Activated CD8-positive, alpha-beta T cell treated with anti-CD3 and anti-CD28 coated beads for 36 hours (primary cell): ENCODE measurements at places on chromosomes 12 and 14. TPM values are rescaled to one million over a fixed set of nuclear protein-coding genes. Genes with fewer than 3 reads are reported as not detected.

GRCh38 chr12:116076399-116076798 is 201.1 kb downstream of the MED13L start:
- no peak for DNase-seq
- H3K27me3 ChIP-seq, result no peaks in the 10 kb centered on the region
- H3K4me3 ChIP-seq, result no peak overlapping the region

DNA sequence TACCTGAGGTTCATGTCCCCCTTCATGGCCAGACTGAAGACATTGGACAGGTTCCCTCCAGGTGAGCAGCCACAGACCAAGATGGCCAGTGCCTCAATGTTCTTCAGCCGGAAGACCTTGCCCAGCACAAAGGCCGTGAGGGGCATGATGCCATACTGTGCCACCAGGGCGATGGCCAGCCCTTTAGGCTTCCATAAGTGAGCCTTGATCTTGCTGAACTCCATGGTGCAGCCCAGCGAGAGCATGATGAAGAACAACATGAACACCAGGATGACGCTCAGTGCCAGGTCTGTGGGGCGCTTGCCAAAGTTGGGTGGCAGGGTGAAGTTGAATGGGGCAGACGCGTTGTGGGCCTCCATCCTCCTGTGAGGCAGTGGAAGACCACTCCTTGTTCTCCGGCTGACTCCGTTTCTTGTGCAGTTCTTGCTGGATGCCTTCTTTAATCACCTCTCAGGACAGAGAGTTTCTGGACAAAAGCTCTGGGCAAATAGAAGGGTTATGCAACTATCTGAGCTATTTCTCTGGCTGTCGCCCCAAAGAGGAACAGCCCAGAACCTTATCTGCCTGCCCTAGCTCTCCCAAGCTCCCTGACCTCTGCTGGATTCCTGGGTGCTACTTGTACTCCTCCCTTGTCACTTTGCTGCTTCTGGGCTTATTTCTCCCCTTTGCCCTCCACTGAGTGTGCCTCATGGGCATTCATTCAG is at the start of gene SLC10A1:
SLC10A1 (minus strand) TSS at position 445 of the 704 bp plus-strand sequence; CDS start at position 359, 86 bp downstream.
- no peaks in the 10 kb centered on the region for H3K36me3 ChIP-seq
- H3K27ac ChIP-seq, result no peak within 1 kb of the TSS
- H3K4me3 ChIP-seq, result no peak within 1 kb of the TSS

GRCh38 chr12:104691721-104692556 is 235.2 kb downstream of the CHST11 start:
- H3K27me3 ChIP-seq, result no peaks in the 10 kb centered on the region
- no peak for DNase-seq
- peaks cover 14% of the 10 kb centered on the region for H3K36me3 ChIP-seq

- no peak overlapping the region for H3K4me3 ChIP-seq
- DNase-seq, result no peak
- peaks cover 2% of the 10 kb centered on the region for H3K27me3 ChIP-seq
- peaks cover 6% of the 10 kb centered on the region for H3K4me1 ChIP-seq
- H3K27ac ChIP-seq, result no peak overlapping the region
- H3K36me3 ChIP-seq, result no peaks in the 10 kb centered on the region
These were observed 13.7 kb downstream of the MYBPC1 start for GRCh38 chr12:101608301-101609133.

- no peaks in the 10 kb centered on the region for H3K27me3 ChIP-seq
- H3K4me3 ChIP-seq, result no peak overlapping the region
- peaks cover 5% of the 10 kb centered on the region for H3K36me3 ChIP-seq
- peaks cover 50% of the 10 kb centered on the region for H3K4me1 ChIP-seq
- peak; percentile 47 for DNase-seq
- H3K27ac ChIP-seq, result peak overlapping the region; percentile 88
These were observed 173.4 kb upstream of the ATP2B1 start for GRCh38 chr12:89882050-89882449.

GRCh38 chr14:56181681-56182085 is 63.5 kb downstream of the PELI2 start:
- H3K27ac ChIP-seq, result no peak overlapping the region
- no peaks in the 10 kb centered on the region for H3K27me3 ChIP-seq
- no peak for DNase-seq
- H3K4me1 ChIP-seq, result peaks cover 2% of the 10 kb centered on the region
- no peak overlapping the region for H3K4me3 ChIP-seq

DNA sequence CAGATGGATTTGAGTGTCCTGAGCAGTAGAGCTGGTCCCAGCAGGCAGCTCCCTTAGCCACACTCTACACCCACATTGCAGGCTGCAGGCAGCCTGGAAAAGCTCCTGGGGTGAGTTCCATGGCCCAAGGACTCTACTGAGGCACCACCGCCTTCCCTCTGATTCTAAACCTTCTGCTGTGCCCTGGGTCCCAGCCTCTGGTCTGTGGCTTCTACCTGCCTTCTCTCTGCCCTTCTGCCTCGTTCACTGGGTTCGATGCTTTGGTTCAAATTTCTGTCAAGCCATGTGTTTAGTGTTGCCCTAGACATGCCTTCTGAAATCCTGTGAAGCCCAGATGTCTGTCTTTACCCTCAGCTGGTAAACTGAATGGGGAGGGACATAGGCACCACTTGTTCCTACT is 1.5 kb upstream of the FGF6 start:
- peaks cover 11% of the 10 kb centered on the region for H3K27me3 ChIP-seq
- no peaks in the 10 kb centered on the region for H3K36me3 ChIP-seq
- no peak overlapping the region for H3K4me3 ChIP-seq
- no peak overlapping the region for H3K27ac ChIP-seq

GRCh38 chr14:59303216-59303615 is 114.7 kb downstream of the DAAM1 start:
- no peak overlapping the region for H3K27ac ChIP-seq
- H3K4me3 ChIP-seq, result no peak overlapping the region

DNA sequence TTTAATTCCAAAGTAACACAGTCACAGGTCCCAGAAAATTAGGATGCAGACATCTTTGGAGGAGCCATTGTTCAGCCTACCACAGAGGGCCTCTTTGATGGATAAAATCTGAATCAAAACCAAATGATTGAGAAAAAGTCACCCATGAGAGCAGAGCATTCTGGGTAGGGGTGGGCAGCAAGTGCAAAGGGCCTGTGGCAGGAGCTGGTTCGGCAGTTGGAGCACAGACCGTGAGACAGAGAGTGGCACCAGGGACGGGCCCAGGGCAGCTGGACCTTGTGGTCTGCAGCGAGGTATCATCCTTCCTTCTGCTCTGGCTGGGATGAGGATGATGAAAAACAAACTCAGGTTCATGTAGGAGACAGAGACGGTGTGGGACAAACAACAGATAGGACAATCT is 18.0 kb downstream of the UBC start:
- H3K4me1 ChIP-seq, result peaks cover 11% of the 10 kb centered on the region
- H3K27ac ChIP-seq, result no peak overlapping the region
- H3K36me3 ChIP-seq, result no peaks in the 10 kb centered on the region
- H3K27me3 ChIP-seq, result no peaks in the 10 kb centered on the region
- DNase-seq, result no peak

GRCh38 chr14:21087294-21088091 is 11.0 kb downstream of the ZNF219 start:
- H3K4me3 ChIP-seq, result no peak overlapping the region
- H3K4me1 ChIP-seq, result peaks cover 17% of the 10 kb centered on the region
- peak; percentile 59 for DNase-seq
- H3K27me3 ChIP-seq, result no peaks in the 10 kb centered on the region
- H3K36me3 ChIP-seq, result no peaks in the 10 kb centered on the region

GRCh38 chr12:96155781-96156180 is 38.4 kb upstream of the ELK3 start:
- DNase-seq, result no peak
- H3K4me1 ChIP-seq, result no peaks in the 10 kb centered on the region
- no peak overlapping the region for H3K27ac ChIP-seq
- H3K4me3 ChIP-seq, result no peak overlapping the region

- H3K27ac ChIP-seq, result no peak overlapping the region
- no peak overlapping the region for H3K4me3 ChIP-seq
- H3K27me3 ChIP-seq, result no peaks in the 10 kb centered on the region
- no peak for DNase-seq
- peaks cover 50% of the 10 kb centered on the region for H3K4me1 ChIP-seq
These were observed 8.6 kb downstream of the KRT2 start for GRCh38 chr12:52643233-52644077.

GRCh38 chr14:75861161-75861621 is 120.6 kb downstream of the TGFB3 start:
- H3K4me3 ChIP-seq, result no peak overlapping the region
- H3K27me3 ChIP-seq, result no peaks in the 10 kb centered on the region
- DNase-seq, result no peak
- H3K36me3 ChIP-seq, result no peaks in the 10 kb centered on the region

- H3K36me3 ChIP-seq, result peaks cover 10% of the 10 kb centered on the region
- peaks cover 23% of the 10 kb centered on the region for H3K4me1 ChIP-seq
- H3K4me3 ChIP-seq, result no peak overlapping the region
- no peak overlapping the region for H3K27ac ChIP-seq
- peaks cover 83% of the 10 kb centered on the region for H3K27me3 ChIP-seq
- DNase-seq, result no peak
These were observed 1.7 kb downstream of the OTX2 start for GRCh38 chr14:56808383-56809269.

GRCh38 chr12:46369474-46370379 is 2.8 kb downstream of the SLC38A2 start:
- peak overlapping the region; percentile 96 for H3K4me3 ChIP-seq
- no peak for DNase-seq
- peaks cover 70% of the 10 kb centered on the region for H3K4me1 ChIP-seq
- H3K27ac ChIP-seq, result peak overlapping the region; percentile 99
- peaks cover 4% of the 10 kb centered on the region for H3K27me3 ChIP-seq

- H3K4me3 ChIP-seq, result no peak overlapping the region
- H3K27ac ChIP-seq, result no peak overlapping the region
- H3K36me3 ChIP-seq, result no peaks in the 10 kb centered on the region
- H3K27me3 ChIP-seq, result peaks cover 3% of the 10 kb centered on the region
- H3K4me1 ChIP-seq, result no peaks in the 10 kb centered on the region
These were observed 353.9 kb downstream of the GRIN2B start for GRCh38 chr12:13627536-13627935.

DNA sequence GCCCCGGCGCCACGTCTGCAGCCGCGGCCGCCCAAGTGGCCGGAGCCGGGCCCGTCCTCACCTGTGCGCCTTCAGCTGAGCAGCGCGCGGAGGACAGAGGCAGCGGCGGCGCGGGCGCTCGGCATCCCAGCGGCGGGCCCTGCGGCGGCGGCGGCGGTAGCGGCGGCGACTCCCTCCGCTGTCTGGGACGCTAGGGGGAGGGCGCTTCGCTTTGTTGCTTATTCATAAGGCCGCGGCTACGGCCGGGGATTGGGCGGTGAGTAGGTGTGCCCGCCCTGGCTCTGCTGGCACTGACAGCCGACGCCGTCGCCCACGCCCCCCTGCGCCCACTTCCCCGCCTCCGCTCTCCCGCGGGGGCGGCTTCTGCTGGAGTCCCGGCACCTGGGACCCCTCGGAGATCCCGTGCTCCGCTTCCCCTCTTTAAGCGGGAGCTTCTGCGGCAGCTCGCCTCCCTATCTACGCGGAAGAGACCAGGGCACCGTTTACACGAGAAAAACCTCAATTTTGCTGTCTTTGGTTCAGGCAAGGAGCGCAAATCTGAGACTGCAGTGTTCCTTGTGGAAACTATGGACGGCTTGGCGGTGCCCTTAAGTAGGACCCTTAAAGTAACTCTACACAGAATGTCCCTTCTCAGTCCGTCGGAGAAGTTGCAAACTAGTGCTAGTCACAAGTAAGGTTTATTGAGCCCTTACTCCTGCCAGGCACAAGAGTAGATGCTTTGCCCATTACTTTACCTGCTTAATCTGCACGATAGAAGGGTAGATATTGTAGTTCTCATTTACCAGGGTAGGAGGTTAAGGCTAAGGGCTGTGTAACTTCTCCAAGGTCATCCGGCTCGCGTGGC is at the start of gene ARMH4:
ARMH4 (minus strand) TSS at position 200 of the 844 bp plus-strand sequence. CDS start 12,855 bp downstream, outside the sequence.
- H3K4me3 ChIP-seq, result peak within 1 kb of the TSS; percentile 66
- peaks cover 48% of the 10 kb centered on the region for H3K27me3 ChIP-seq
- H3K27ac ChIP-seq, result no peak within 1 kb of the TSS
- no peaks in the 10 kb centered on the region for H3K36me3 ChIP-seq
- DNase-seq, result peak; percentile 73
- H3K4me1 ChIP-seq, result peaks cover 12% of the 10 kb centered on the region

PROX2 gene
- 0.38 TPM for total RNA-seq

BCL11B gene
- total RNA-seq, result 48.5 TPM

SMOC1 gene
- total RNA-seq, result not detected

CCDC38 gene
- 0.18 TPM for total RNA-seq

EPYC gene
- not detected for total RNA-seq

FLRT2 gene
- total RNA-seq, result not detected

GLIPR1 gene
- 18.6 TPM for total RNA-seq

SPATA7 gene
- 3.1 TPM for total RNA-seq

OR10G3 gene
- not detected for total RNA-seq

CLEC4A gene
- 2.0 TPM for total RNA-seq
